ENCODE measurements at places on chromosomes 6 and 20.
A peak's percentile ranks its signal among the peaks of the same experiment; 100 is the strongest.

DNA sequence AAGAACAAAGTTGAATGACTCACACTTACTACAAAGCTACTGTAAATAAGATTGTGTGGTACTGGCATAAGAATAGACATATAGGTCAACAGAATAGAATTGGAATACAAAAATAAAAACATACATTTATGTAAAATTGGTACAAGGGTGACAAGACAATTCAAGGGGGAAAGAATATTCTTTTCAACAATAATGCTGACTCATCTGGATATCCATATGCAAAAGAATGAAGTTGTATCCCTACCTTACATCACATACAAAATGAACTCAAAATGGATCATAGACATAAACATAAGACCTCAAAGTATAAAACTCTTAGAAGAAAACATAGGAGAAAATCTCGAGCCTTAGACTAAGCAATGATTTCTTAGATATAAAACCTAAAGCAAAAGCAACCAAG, 50.9 kb downstream of the TRMT6 start:
- DNase-seq, result no peak

GRCh38 chr20:33113387-33113908, 34.0 kb downstream of the BPIFB4 start:
- no peak for DNase-seq

DNA sequence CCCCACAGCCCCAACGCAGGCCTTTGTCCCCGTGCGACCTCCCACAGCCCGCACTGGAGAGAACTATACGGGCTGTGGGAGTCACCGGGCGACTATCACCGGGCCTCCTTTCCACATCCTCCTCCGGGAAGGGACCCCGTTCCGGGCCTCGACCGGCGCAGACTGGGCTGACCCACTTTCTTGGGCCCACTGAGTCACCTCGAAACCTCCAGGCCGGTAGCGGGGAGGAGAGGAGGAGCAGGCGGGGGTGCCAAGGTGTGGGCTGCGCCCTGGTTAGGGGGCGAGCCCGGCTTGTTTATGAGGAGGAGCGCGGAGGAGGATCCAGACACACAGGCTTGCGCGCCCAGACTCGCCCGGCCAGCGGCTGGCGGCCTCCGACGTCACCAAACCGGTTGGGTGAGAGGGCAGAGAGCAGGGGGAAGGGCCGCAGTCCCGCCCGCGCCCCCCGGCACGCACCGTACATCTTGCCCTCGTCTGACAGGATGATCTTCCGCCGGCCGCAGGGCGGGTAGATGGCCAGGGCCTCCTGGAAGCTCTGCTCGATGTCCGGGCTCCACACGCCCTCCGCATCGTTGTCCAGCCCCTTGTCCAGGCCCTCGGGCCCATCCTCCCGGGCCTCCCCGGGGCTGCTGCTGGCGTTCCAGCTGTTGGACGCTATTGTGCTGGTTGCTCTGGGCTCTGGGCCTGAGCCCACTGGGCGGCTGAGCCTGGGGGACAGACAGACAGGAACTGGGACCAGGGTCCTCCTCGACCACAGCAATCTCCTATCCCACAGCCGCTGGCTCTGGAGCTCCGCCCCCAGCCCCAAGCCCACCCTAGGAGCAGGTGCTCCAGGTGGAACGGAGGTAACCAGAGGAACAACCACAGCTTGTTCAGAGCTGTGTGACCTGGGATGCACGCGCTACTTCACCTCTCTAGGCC, 10.6 kb downstream of the TEAD3 start:
- DNase-seq, result no peak

- no peak for DNase-seq
Observed at GRCh38 chr20:57920971-57921370, 211.2 kb upstream of the PMEPA1 start.

DNA sequence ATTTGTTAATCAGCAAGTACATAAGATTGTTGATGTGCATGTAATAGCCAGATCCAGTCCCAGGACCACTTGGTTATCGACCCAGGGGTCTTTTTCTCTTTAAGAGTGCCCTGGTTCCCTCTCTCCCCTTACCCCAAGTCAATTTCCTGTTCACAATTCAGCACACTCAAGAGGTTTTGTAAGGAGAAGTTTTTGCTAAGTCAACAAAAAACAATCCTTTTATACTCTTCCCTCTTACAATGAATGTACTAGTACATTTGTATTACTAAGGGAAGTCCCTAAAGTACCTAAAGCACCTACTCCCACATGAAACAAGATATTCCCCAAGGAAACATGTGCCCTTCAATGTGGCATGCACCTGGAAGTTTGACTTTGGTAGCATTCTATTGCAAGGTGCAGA, 1.6 kb upstream of the NT5DC1 start:
- no peak for DNase-seq

GRCh38 chr6:164827537-164827936, 481.9 kb downstream of the C6orf118 start:
- no peak for DNase-seq

GRCh38 chr6:170224694-170225660, 65.9 kb downstream of the DLL1 start:
- no peak for DNase-seq

DNA sequence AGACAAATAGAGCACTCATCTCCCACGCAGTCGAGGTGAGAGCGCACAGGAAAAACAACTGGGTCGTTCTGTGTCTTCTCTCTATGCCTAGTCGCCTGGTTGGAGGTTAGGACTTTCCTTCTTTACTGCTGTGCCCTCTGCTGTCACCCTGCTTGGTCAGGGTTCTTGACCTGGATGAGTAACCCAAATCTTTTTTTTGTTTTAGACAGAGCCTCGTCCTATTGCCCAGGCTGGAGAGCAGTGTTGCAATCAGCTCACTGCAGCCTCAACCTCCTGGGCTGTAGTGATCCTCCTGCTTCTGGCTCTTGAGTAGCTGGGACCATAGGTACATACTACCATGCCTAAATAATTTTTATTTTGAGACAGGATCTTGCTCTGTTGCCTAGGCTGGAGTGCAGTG, 24.5 kb downstream of the PRPF6 start:
- DNase-seq, result no peak

- DNase-seq, result no peak
Observed at GRCh38 chr6:11775791-11776409, 2.7 kb downstream of the ADTRP start.

GRCh38 chr6:15501826-15502445, 160.9 kb downstream of the DTNBP1 start:
- DNase-seq, result no peak

DNA sequence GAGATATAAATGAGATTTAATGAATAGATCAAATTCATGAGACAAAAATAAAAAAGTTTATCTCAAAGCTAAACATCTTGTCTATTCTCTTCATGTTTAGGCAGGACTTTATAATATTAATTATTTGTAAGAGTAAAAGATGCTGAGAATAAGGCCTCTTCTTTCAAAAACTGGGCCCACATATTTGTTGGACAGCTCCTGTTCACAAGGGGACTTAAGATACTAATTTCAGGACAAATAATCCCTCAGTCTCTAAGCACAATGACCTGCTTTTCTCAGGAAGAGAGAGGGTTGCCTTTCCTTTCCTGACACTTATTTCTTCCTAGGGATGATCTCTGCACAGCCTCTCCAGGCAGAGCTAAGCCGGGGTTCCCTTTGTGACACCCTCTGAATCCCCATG, 43.3 kb downstream of the NOX3 start:
- no peak for DNase-seq

- DNase-seq, result no peak
Observed at GRCh38 chr6:16657768-16658167, 103.5 kb downstream of the ATXN1 start.

- peak; percentile 37 for DNase-seq
Observed at GRCh38 chr20:10225439-10226060, 6.9 kb downstream of the SNAP25 start.

DNA sequence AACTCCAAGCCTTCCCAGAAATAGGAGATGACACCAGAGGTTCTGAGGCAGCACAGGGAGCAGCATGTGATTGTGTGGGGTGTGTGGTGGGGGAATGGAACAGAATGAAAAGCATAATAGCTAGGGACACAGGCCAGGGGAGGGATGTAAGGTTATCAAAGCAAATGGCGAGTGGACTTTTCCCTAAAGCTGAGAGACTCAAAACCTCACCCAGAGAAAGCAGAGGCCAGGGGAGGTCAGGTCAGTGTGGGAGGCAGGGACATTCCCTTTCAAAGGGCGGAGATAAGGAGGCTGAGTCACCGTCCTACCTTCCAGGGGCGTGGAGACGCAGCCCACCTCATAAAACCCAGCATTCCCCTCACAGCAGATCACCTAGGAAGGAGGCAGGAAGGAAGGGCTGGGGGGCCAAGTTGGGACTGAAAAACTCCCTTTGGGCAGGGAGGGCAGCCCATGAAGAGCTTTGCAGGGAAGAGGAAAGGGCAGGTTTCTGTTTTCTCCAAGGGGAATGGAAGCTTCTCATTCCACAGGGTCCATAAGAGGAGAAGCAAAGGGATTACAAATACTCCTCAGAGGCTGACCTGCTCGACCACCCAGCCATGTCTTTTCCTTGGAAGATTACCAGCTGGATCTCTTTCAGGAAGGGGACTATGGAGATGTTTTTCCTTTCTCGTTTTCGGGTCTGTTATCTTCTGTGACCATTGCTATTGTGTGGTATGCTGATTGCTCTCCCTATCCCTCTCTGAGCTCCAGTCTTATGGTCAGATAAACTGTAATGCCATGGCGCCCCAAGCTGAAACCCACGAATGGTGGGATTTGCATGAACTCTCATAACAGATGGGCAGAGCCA, 9.6 kb upstream of the LY6G5C start:
- no peak for DNase-seq

GRCh38 chr6:48486876-48487275, 375.9 kb upstream of the PTCHD4 start:
- DNase-seq, result no peak
